ENCODE measurements at places on chromosomes 6 and 20.

- DNase-seq = no peak
Measured at GRCh38 chr6:110428153-110428552, 12.8 kb upstream of the DDO start.

DNA sequence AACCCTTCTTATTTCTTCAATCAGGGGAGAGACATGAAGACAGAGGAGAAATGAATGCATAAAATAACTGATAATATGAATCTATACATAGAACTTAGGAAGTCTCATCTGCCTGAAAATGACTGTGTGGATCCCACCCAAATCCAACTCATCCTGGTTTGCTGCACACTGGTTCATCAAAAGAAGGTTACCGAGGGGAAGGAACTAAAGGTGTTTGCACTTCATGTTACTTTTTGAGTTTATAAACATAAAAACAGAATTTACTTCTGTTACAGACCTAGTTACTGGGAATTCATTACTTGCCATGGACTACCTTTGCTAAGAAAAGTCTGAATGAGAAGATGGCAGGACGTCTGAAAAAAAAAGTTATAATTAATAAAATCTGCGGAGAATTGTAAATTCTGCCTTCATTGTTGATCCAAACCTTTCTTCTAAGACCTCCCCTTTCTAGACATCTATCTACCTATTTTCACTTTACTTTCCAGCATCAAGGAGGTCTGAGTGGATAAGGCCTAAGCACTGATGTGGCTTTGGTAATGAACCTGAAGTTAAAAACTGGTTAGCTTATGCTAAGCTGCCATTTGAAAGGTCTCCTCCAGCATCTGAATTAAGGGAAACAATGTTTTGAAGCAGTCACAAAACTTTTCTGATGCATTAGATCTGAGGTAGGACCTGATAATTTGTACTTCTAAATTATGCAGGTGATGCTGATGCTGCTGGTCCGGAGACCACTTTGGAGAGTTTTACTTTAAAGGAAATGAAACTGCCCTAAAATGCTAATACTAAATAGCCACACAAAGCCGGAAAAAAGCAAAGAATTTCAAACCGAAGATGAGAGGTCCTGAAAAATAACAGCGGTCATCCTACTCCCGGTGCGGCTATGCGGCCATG, 84.0 kb downstream of the HFE start:
- DNase-seq = no peak

DNA sequence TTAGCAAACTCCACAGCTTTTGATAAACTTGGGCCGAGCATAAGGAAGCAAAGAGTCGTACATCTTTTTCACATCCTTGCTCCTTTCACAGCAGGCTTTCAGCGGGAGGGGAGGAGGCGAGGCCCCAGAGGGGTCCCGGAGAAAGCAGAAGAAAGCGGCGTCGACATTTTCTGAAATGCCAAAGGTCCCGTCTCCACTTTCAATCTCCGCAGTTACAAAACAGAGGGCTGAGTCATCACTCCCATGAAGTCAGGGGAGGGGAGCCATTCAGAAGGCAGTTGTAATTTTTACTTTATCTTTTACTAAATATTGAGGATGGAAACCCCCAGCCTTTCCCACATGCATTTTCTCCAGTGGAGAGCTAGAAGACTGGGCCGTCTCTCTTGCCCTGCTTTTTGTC, 174.2 kb upstream of the THBS2 start:
- no peak for DNase-seq

GRCh38 chr6:50821441-50822077, 2.9 kb downstream of the TFAP2B start:
- no peak for DNase-seq

GRCh38 chr20:38985603-38986170, 23.5 kb downstream of the DHX35 start:
- DNase-seq = peak; percentile 87

- no peak for DNase-seq
Measured at GRCh38 chr6:129662980-129663431, 47.0 kb downstream of the ARHGAP18 start.

GRCh38 chr6:130760006-130760405, 67.2 kb upstream of the SMLR1 start:
- DNase-seq = no peak

GRCh38 chr20:2065099-2065498, 36.5 kb upstream of the STK35 start:
- DNase-seq = no peak

GRCh38 chr20:59788811-59789397, 144.5 kb downstream of the SYCP2 start:
- no peak for DNase-seq

DNA sequence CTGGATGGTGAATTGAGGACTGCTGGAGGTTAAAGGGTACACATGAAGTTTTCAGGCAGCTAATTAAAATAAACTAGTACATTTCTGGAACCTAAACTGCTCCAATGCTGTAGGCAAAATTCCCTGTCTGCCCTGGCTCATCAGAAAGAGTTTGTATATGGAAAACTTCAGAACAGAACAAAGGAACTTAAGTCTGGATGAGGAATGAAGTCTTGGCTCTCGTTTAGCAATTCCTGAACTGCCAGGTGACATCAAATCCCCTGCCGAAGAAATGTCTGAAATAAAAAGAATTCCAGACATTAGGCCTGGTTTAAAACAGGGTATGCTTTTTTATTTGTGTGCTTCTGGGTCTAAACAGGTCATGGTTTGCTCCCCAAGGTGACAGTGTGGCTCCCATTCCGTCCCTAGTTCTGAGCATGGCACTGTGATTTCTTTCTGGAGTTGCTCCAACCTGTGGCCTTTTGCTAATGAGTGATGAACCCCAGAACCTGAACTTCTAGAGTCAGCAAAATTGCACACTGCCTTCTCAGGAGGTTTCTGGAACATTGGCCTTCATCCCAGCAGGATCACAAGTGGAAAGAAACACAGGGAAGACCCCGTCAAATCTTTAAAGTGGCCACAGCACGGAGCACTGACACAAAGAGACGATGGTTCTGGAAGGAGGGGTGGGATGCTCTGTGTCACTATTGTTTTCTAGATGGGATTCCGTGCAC, 129.4 kb upstream of the NAA20 start:
- no peak for DNase-seq

DNA sequence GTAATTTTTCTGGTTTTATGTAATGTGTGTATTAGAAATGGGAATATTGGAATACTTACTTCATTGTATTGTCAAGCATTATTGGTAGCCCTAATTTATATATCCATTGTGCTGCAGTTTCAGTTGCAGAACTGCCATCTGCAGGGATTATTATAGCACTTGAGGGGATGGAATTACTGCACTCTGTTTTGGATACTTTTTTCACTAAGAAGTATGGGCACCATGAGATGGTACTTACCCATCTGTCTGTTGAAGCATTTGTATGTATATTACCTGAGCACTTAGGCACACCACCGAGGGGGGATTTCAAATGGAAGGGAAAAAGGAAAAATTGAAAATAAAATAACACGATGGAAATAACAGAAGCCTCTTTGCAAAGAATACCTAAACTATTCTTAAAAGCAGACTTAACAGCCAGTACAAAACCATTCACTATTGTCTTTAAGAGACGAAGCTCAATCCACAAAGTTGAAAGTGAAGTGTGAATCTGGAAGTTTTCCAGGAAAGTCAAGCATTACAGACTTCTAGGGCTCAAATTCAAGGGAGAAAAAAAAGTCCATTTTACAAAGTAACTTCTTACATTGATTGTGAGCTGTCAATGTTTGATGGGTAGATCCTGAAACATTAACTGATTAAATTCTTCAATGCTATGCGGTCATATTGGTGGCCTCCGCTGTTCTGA, 318.7 kb downstream of the SOX4 start:
- DNase-seq = no peak

DNA sequence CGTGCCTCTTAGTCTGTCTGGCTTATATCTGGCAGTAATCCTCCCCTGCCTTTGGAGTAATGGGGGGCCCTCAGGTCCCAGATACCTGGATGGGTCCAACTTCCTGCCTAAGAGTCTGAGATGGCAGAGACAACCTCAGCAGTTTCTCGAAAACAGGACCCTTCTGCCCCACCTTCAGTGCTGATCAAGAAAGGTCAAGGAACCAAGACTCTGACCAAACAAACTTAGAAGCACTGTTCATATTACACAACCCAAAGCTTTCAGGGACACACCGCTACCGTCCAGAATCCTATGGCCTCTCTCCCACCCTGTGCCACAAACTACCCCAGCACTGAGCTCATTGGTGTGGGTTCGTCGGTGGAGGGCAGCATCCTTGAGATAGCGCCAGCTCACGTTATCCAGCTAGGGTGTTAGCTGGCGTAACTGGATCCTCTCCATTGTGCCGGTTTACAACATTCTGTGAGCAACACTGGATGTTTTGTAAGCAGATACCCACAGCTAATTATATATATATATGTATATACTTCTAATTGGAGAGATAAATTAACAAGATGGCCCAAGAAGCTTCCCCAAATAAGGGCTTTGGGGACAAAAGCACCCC, 7.6 kb upstream of the TMC2 start:
- DNase-seq = no peak

DNA sequence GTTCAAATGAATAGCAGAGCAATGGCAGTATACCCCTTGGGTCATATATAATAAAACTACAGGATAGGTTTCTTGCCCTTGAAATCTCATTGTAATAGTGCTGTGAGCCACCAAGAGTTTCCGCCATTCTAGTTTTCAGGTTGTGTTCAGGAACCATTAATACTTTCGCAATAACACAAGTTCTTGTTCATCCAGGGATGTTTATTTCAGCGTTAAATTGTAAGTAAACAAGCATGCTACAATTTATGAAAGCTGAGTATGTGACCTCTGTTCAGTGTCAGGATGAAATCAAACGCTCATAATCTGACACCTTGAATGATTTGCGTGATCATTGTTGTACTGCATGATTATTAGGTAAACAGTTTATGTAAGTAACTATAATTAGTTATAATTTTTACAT, 22.8 kb downstream of the ANKS1A start:
- DNase-seq = no peak

GRCh38 chr20:47452736-47453161, 48.9 kb upstream of the NCOA3 start:
- DNase-seq = no peak

GRCh38 chr6:113120582-113121285, 736.4 kb upstream of the MARCKS start:
- peak; percentile 97 for DNase-seq

DNA sequence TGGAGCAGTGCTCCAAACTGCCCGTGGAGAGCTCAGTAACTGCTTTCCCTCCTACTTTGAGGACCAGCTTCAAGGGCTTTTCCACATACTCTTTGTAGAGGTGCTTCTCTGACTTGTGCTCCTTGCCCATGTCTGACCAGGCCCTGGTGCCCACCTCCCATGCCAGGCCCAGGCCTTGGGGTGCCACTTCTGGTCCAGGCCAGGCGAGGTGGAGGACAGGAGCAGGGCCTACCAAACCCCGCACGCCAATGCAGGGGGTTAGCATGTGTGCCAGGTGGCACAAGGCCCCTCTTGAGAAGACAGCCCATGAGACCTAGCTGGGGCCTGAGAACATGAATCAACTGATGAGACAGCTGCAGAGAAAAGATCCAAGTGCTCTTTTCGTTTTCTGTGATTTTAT, 47.0 kb upstream of the PLN start:
- DNase-seq = no peak

DNA sequence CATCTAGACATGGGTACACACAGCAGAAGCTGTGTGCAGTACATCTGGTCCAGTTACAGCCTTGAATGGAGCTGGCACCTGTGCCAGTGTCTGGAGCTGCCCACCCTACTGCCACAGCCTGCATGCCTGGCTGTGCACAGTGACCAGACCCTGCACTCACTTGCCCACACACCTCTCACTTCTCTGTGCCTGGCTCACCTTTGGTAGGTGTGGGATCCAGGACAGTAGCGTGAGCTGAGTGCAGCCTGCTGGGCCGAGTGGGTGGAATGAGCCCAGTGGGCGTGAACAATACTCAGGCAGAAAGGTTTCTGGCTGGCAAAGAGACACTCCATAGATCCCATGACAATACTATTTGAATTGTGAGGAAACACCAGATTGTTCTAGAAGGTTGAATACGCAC, 839.5 kb upstream of the FLRT3 start:
- no peak for DNase-seq

GRCh38 chr6:39269961-39270360, 40.7 kb upstream of the KCNK5 start:
- no peak for DNase-seq

DNA sequence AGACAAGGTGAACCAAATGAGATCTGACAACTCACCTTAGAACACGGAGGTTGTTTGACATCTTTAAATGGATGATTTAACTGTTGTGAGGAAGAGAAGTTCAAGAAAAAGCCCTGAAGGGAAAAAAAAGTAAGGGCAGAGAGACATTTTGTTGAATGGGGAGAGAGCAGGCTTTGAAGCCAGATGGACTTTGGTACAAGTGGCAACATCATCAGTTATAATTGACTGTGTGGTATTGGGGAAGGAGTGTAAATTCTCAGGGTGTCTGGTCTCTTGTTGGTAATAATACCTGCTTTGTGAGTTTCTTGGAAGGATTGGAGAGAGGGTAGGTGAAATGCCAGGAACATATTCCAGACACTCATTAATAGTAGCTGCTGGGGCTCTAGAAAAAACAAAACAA, 21.6 kb downstream of the OGFRL1 start:
- no peak for DNase-seq

GRCh38 chr20:50838707-50839385, 44.0 kb downstream of the BCAS4 start:
- no peak for DNase-seq

DNA sequence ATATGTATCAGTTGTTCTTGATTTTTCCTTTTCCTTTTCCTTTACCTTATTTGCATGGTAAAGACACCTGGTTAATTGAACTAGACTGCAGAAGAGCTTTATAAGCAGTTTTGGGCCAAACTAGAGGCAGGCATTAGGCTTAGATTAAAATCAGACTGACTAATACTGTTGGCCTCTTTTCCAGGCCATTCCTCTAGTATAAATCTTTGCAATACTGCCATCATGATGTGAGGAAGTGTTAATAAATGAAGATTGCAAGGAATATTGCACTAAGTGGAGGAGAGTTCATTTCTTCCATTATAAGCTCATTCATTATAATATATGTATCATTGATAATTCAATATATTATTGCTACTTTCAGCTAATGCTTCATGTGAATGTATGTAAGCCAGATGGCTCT, 163.8 kb downstream of the MMUT start:
- no peak for DNase-seq

DNA sequence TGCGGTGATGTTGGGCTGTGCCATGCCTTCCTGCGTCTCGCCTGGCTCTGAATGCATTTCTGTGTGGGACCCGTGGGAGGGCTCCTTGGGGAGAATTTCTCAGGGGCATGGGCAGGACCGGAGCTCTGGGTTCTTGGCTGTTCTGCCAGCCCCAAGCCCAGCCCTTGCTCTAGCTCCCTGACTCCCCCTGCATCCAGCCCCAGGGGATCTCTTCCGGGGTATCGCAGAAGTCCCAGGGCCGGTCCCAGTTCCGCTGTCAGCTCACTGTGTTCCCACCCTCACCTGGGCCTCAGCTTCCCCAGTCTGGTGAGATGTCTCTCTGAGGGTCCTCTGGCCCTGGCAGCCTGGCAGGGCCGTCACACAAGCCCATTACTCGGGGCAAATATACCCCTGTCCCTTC, 20.5 kb downstream of the SPDEF start:
- no peak for DNase-seq

DNA sequence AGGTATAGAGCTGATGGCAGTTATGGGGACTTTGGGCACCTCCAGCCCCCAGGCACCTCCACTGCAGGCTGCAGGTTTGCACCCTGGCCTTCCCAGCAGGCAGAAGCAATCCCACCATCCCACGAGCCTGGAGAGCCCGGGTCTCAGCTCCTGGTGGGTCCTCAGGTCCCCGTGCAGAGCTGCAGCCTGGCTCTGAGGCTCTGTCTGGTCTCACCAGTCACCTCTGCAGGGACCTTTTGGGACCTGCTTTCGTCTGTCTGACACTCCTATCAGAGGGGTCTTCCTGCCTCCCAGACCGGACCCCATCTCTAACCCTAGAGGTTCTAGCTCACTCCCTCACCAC, 41.9 kb downstream of the FGD2 start:
- no peak for DNase-seq
